ENCODE measurements at places on chromosomes 4 and X.

GRCh38 chrX:130091980-130092522 lies 18.2 kb downstream of the ELF4 start:
- peak; percentile 30 for DNase-seq

GRCh38 chr4:176191974-176192373 lies 3.4 kb downstream of the SPATA4 start:
- DNase-seq = no peak

GRCh38 chr4:103095080-103095479 lies 4.6 kb downstream of the BDH2 start:
- DNase-seq = no peak

DNA sequence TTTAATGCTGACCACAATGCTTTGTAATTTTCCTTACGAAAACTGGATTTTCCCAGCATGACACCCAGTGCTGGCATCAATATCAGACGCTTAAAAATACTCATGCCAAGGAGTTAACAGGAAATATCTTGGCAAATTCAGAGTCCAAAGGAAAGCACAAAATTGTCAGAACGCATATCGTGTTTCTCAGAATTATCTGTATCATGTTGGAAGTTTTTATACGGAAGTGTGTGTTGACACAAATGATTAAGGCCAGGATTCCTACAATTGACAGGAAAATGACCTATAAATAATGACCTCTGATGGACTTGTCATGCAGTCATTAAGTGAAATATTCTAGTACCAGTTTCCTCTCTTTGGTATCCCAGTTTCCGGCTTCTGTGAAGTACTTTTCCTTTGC lies 132.1 kb upstream of the TLL1 start:
- no peak for DNase-seq

GRCh38 chr4:77065382-77065781 lies 10.4 kb downstream of the CCNI start:
- DNase-seq = no peak

GRCh38 chrX:22818061-22818460 lies 181.7 kb upstream of the DDX53 start:
- DNase-seq = no peak

DNA sequence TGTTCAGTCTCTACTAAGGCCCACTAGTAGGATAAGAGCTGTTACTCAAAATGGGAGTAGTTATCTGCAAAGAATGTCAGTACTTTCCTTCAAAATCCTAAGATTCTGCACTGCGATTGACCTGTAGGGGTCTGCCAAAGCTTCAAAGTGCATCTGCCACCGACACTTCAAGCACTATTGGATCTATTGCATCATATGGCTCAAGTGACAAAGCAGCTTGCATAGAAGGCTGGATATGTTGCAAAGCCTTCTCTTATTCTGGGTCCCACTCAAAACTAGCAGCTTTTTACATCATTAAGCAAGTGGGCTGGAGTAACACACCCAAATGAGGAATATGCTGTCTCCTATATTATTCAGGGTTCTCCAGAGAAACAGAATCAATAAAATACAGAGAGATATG lies 115.4 kb upstream of the EMCN start:
- no peak for DNase-seq

GRCh38 chrX:112545051-112545450 lies 134.7 kb downstream of the LHFPL1 start:
- DNase-seq = no peak

- no peak for DNase-seq
Measured at GRCh38 chrX:20271186-20271585, 4.5 kb upstream of the RPS6KA3 start.

- DNase-seq = no peak
Measured at GRCh38 chr4:52915730-52916300, 53.7 kb downstream of the RASL11B start.

DNA sequence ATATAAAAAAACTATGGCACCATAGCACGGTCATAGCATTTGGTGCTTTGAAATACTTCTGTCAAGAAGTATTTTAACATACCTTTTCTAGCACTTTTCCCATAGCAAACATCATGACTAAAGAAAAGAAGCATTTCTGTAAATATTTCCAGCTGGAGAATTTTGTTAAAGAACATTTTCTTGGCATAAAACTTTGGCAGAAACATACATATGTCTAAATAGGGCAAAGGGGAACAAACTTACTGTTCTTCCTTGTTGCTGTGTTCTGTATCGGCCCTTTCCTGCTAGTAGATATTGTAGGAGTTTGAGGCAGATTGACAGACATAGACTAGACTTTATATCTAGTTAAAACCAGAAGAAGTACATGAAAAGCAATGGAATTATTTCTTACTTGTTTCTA lies 2368.5 kb downstream of the PCDH7 start:
- no peak for DNase-seq

GRCh38 chr4:108047199-108047598 lies 57.5 kb downstream of the HADH start:
- DNase-seq = no peak

DNA sequence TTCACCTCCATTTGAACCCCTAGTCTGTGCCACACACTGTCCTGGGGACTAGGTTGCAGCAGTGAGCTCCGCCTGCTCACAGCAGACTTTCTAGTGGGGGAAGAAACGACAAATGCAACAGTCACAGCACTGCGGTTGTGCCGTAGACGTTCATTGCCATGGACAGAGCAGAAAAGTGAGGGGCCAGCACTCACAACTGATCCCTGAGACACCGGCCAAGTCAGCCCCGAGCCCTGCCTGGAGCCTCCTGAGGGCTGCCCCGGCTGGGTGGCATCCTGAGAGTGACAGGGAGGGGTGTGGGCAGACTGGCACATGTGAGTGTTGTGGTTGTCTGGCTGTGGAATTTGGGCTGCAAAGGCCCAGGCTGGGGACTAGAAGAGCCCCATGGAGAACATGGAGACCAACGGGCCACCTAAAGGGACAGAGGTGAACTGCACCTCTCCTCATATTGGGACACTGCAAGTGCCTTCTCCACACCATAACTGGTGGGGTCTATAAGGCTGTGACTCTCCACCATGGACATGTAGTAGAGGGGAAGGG lies 4.6 kb downstream of the DUSP9 start:
- no peak for DNase-seq

DNA sequence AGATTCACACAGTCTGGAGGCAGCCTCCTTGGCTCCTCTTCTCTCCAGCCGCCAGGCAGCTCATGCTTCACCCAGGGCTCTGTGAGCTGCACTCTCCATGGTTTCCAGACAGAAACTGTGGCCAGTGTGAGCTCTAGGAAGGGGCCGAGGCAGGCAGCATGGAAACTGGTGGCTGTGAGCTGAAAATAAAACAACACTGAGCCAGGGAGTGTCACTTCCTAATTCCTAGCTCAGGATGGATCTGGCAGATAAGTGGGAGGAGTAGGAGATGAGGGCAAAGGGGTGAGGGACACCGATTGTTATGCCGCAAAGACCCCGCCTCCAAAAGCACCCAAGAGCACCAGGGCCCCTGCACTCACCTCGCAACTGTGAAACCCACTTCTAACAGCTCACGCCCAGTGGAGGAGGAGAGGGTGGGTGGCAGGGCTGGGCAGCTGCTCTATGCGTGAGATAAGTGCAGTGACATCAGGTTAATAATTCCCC lies 69.8 kb downstream of the FHDC1 start:
- no peak for DNase-seq

DNA sequence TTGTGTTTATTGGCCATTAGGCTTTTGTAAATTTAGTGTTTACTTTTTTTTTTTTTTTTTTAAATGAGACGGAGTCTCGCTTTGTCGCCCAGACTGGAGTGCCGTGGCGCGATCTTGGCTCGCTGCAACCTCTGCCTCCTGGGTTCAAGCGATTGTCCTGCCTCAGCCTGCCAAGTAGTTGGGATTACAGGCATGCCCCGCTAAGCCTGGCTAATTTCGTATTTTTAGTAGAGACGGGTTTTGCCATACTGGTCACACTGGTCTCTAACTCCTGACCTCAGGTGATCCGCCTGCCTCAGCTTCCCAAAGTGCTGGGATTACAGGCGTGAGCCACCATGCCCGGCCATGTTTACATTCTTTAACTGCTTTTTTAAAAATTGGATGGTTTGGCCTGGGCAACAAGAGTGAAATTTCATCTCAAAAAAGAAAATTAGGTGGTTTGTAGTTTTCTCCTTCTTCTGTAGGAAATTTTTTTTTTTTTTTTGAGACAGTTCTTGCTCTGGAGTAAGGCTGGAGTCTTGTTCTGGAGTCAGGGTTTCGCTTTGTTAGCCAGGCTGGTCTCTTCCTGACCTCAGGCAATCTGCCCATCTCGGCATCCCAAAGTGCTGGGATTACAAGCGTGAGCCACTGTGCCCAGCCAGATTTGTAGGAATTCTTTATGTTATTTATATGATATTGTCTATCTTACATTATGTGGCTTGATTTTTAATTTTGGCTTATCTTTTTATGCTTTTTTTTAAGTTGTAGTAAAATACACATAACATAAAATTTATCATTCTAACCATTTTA lies 15.1 kb downstream of the UBE2K start:
- DNase-seq = no peak

DNA sequence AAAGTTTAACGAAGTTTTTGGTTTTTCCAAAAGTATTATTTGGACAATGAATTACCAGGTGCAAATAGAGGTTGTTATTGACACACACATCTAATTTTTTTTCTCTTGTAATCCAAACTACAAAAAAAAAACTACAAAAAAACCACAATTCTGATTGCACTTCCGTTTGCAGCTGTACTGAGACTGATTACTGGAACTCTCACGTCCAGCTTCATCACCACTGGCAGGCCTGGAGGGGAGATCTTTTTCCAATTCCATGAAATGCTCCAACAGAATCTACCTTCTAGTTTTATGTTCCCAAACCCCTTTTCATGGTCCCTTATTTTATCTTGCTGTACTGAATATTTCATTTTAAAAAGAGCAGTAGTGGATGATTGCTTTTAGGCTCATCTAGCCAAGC lies 1118.3 kb downstream of the C4orf33 start:
- no peak for DNase-seq

GRCh38 chr4:153622778-153623240 lies 61.3 kb upstream of the TLR2 start:
- DNase-seq = no peak

GRCh38 chrX:152896450-152896849 lies 1.4 kb upstream of the ZNF185 start:
- no peak for DNase-seq

DNA sequence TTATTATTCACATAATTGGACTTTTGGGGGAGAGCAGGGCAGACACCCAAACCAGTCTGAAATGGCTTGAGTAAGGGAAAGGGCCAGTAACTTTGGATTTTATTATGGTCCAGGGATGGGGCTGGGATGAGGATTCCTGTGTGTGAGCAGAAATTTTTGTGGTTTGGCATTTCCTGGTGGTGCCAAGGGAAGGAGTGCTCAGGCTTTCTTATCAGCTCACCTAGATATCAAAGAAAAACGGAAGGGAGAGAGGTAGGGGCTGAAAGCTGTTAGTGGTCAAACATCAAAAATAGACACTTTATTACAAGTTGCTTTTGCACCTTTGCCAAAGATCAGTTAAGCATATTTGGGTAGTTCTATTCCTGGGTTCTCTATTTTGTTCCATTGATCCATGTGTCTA lies 128.5 kb upstream of the DIPK2B start:
- no peak for DNase-seq

DNA sequence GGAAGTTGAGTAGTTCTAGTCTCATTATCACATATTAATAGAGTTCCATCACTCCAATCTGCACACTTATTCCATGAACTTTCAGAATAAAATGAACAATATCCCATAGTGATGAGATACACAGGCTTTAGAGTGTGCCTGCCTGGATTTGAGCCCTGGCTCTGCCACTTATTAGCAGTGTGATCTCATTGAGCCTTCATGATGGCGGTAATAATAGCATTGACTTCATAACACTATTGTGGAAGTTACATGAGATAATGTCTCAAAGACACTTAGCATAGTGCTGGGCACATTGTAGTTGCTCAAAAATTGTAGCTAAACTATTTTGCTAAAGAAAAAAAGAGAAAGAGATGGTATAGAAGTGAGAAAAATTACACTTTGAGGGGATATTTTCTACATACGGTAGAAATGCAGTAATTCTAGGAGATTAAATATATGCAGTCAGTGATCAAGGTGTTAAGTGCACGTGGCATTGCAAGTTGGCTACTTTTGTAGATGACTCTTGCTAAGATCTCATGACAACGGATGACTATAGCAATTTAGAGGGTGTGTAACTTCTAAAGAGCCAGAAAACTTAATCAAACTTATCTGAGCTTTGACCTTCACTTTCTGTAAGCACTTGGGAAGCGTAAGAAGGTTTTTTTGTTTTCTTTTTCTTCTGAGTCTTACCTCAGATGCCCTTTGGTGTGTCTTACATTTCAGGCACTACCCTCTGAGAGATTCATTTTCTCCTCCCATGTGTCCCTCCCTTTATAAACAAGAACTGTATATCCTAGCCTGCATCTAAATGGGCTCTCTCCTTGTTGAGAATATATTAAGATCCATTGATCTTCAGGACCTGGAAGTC lies 380.6 kb upstream of the NR3C2 start:
- DNase-seq = no peak

DNA sequence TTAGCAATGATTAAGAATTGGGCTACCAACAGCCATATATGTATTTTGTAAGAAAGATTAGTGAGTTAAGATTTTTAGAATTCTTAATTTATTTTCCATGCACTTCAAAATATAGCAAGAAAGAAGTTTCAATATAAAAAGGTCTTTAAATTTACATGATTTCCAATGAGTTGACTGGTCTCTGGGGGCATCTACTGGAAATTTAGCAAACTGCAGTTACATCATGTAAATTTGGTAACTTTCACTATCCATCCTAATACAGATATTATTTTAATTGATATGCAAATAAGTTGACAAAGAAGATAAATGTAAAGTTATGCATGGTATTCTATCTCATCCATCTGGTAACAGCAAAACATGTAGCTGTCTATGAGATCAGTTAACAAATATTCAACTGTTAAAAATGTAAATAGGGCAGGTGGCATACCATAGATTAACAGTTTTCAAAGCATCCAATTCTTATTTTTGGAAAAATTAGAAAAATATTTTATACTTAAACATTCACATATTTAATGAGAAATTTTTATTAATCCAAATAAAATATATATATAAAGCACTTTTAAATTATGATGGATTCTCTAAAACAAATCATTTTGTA lies 29.1 kb downstream of the TTC29 start:
- no peak for DNase-seq

DNA sequence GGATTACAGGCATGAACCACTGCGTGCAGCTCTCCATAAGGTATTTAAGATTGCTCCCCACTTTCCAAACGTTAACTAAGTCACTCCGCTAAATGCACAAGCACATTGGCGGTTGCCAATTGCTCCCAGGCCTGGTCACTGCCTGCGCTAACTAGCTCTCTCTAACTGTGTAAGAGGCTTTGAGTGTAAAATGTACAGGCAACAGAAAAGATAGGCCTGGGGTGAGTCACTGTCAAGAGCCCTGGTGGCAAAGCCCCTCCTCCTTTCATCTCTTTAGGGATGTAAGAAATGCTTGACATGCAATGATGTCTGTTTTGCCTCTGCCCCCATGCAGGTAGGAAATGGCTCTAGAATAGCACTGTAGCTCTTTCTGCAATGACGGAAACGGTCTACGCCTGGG lies 329.7 kb upstream of the GATB start:
- no peak for DNase-seq

DNA sequence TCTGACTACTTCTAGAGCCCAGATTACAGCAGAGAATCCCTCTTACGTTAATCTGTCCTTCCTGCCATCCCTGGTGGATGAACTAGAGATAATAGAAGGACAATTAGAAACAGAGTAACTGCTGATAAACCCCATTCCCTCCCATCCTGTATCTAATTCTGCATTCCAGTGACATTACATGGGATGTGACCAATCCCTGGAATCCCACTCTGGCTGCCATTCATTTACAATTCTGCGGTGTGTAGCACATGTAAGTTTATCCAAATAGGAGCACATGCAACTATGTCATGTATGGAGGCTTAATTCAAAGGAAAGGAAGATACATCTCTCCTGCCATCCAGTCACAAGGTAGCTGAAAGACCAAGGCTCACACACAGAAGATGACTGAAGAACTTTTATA lies 339.5 kb downstream of the GPAT3 start:
- no peak for DNase-seq
